ENCODE measurements at places on chromosomes 4 and X.

GRCh38 chr4:150033081-150033480 lies 45.2 kb upstream of the DCLK2 start:
- no peak for DNase-seq

DNA sequence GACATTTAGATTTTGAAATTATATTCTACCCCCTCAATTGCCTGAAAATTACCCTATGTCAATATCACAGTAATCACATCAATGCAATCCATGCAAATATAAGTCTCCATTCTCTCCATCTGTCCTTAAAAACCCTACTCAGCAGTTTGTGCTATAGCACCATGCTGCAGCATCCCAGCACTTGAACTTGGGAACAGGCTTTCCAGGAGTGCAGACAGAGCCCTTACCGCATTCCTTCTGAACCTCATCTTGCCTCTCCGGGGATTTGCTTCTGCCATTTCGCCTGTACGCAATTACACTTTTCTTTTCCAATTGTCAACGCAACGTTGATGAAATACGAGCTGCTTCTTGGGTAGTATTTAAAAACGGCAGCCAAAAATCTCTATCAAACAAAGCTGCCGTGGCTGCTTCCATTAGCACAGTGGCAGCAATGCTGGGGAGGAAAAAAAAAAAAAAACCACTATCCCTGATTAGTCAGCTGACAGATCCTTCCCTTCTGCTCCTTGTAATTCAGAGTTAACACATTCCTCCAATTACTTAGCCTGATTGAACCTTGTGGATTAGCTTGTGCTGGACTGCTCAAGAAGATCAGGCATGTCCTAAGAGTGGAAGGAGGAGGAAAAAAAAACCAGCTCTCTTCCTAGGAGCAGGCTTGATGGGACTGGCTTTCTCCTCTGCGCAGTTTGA lies 65.6 kb downstream of the MCF2 start:
- no peak for DNase-seq

DNA sequence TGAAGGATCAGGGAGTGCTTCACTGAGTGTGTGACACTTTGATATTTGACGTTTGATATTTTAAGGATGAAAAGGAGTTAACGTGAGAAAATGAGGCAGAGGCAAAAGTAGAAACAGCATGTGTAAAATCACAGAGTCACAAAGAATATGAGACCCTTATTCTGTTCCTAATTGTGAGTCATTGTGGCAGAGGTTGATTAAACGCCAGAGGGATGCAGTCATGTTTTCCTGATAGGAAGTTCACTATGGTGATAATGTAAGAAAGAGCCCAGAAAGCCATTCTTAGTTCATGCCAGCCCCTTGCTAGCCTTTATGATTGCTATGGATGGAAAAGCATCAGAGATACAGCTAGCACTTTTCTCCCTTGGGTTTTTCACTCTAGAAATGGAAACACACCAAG lies 33.5 kb upstream of the IGSF1 start:
- DNase-seq, result no peak

DNA sequence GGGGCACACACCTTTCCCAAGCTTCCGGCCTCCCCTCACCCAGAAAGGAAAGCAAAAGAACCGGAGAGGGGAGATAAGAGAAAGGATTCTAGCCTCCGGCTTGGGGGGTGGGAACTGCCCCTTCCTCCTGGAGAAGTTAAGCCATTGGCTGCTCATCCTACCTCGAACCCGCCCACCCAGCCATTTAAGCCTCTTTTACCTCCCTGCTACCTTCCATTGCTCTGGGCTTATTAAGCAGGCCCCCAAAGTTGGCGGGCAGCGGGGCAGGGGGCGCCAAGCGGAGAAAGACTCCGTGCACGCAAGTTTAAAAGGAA lies 2.3 kb downstream of the MAML3 start:
- peak; percentile 90 for DNase-seq

Measured in hepatic stellate cell (primary cell).